ENCODE measurements at places on chromosomes 2 and 18. TPM values are rescaled to one million over a fixed set of nuclear protein-coding genes. Genes with fewer than 3 reads are reported as not detected.

- H3K36me3 ChIP-seq = no peaks in the 10 kb centered on the region
- H3K4me3 ChIP-seq = no peak overlapping the region
- H3K27me3 ChIP-seq = no peaks in the 10 kb centered on the region
- peak overlapping the region; percentile 56 for H3K27ac ChIP-seq
Observed at GRCh38 chr2:235027558-235028214, 75.9 kb downstream of the SH3BP4 start.

IL1R2 gene
- 10.2 TPM for total RNA-seq

GPAT2 gene
- total RNA-seq = 1.8 TPM

MC4R gene
- total RNA-seq = not detected

- no peak for DNase-seq
- no peak overlapping the region for H3K27ac ChIP-seq
- H3K4me3 ChIP-seq = no peak overlapping the region
- no peaks in the 10 kb centered on the region for H3K27me3 ChIP-seq
- H3K36me3 ChIP-seq = no peaks in the 10 kb centered on the region
Observed at GRCh38 chr2:133146893-133147292, 421.4 kb downstream of the NCKAP5 start.

PID1 gene
- total RNA-seq = 26.9 TPM

DNA sequence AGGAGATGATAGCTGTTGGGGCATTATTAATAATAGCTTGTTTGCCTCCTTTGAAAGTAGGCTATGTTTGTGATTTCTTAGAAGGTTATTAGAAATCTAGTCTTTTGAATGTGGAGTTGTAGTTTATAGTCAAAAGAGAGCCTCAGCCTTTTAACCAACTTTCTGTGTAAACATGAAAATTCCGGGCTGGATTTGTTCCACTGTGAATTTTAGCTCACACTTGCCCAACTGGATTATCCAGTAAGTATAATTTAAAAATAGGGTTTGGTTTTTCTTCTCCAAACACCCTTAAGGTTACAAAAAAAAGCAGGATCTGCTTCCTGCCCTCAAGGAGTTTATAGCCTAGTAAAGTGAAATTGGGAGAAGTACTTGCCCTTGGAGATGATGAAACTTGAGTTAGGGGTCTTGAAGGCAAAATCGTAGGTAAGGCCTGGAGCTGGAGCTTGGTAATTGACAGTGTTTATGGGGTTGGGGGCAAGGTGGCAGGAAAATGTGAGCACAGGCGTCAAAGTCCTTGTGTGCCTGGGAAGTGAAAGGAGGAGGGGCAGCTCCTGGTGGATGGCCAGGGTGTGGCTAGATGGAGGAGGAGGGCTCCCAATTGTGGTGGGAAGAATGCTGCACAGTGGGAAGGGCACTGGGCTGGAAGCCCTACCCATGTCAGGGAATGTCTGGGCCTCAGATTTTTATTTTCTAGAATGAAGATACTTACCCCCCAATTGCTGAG lies 21.3 kb downstream of the ITGA6 start:
- H3K36me3 ChIP-seq = no peaks in the 10 kb centered on the region
- no peak overlapping the region for H3K27ac ChIP-seq
- H3K4me3 ChIP-seq = no peak overlapping the region
- no peaks in the 10 kb centered on the region for H3K4me1 ChIP-seq
- no peak for DNase-seq
